ENCODE measurements at places on chromosomes 7 and 10.

DNA sequence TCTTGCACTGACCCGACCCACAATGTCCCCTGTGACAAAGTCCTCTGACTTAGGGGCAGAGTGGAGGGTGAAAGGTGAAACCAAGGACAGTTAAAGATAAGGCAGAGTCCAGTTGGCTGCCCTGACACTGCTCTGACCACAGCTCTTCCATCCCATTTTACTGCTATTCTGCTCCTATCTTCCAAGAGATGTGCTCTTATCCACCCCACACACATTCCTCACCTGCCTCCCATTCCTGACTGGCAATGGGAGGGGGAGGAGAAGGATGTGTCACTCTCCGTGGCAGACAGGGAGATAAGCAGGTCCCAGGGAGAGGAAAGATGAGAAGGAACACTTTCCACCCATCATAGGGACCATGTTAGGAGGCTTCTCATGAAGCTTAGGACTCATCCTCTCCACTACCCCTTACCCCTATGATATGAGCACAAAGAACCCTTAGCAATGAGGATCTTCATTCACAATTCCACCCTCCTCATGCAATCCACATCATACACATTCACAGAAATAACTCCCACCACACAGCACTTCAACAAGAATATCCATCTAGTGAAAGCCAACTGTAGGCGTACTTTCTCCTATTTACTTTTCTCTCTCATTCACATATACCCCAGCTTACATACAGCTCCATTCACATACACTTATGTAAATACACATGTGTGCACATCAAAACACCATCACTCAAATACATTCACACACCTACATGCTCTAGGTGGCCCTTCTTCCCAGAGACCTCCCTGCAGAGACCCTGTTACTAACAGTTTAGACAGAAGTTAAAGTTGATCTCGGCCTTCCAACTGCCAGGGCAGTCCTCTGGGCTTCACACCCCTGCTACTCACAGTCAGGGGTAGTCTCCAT lies 6.6 kb downstream of the SYNPO2L start:
- DNase-seq: no peak

DNA sequence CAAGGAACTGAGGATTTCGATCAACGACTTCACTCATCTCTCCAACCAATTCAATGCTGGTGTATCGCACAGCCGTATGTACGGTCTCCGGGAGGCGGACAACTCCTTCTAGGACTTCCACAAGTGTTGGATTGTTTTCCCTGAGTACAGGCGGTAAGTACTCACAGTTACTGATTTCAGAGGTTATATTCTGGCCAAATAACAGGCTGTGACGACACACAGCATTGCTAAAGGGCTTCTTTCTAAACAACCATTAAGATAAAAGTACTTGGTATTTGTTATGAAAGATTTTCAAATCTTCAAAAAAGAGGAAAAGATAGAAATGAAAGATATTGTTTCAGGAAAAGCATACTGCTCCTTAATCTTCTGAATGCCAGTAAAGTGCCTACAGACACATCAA lies 52.2 kb downstream of the IRF5 start:
- DNase-seq: no peak

DNA sequence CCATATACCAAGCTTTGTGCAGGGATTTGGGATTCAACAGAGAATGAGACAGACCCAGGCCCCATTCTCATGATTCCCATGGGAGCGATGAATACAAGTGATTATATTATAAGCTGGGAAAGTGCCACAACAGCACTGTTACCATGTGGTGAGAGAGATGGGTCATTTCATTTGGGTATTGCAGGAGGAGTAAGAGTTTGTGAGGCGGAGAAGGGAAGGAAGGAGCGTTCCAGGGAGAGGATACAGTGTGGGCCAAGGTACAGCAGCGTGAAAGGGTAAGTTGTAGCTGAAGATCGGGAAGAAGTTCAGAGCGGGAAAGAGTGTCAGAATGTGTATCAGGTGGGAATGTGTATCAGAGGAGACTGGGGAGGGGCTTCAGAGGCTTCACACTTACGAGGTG lies 38.5 kb downstream of the GOLGA7B start:
- no peak for DNase-seq

- no peak for DNase-seq
Measured at GRCh38 chr7:101271021-101271420, 26.1 kb upstream of the FIS1 start.

- DNase-seq: peak; percentile 70
Measured at GRCh38 chr10:112951359-112952281, 1.6 kb downstream of the TCF7L2 start.

GRCh38 chr7:66682350-66683093 lies 53.8 kb downstream of the KCTD7 start:
- no peak for DNase-seq

GRCh38 chr7:99105756-99106155 lies 38.2 kb downstream of the SMURF1 start:
- no peak for DNase-seq

DNA sequence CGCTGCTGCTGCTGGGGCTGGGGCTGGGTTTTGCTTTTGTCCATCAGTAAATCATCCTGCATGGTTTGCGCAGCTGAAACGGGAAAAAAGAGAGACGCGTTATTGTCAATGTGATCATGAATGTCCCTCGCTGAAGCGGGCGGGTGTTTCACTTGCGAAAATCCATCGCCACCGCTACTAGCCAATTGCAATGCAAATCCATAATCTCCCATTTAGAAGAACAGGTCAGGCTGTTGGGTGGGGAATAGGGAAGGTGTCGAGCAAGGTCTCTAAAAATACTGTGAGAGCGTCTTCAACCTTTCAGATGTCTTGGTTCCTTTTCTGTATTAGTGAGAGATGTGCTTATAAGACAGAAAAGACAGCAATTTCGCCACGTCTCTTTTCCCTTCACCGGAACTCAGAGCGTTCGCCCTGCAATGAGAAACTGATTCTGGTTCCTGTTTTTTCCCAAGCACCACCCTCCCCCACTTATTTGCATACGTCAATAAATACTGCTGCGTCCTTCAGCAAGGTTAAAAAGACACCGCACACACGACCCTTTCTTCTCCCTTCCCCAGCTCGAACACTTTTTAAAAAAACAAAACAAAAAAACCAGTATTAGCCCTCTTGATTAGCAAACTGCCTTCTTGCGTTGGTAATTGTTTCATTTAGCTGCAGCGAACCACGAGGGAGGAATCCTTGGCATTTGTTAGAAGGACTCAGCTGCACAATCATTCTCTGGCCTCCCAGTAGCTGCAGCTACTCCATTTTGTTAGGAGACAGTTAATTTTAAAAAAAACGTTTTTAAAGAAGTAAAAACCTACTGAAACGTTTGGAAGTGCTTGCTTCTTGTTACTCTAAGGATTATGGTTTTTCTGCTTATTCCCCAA lies 50.4 kb downstream of the CPEB3 start:
- peak; percentile 58 for DNase-seq

GRCh38 chr7:155357573-155358041 lies 59.9 kb downstream of the INSIG1 start:
- no peak for DNase-seq

- DNase-seq: no peak
Measured at GRCh38 chr7:3195160-3195559, 105.9 kb upstream of the SDK1 start.
